ENCODE measurements at places on chromosomes 4 and X. TPM values are rescaled to one million over a fixed set of nuclear protein-coding genes. Genes with fewer than 3 reads are reported as not detected.

Gene SYP
- total RNA-seq: 6.6 TPM

Gene TXK
- 0.66 TPM for total RNA-seq

Gene HTRA3
- total RNA-seq: 4.2 TPM

Gene DCAF12L1
- total RNA-seq: not detected

Gene KCND1
- 0.52 TPM for total RNA-seq

Gene USP53
- total RNA-seq: 47.5 TPM

Gene IL9R
- not detected for total RNA-seq

Gene BMPR1B
- 1.3 TPM for total RNA-seq

Gene PRR32
- not detected for total RNA-seq

Gene PDGFRA
- 54.4 TPM for total RNA-seq

Gene NXF2
- not detected for total RNA-seq

Gene C1QTNF7
- total RNA-seq: 4.4 TPM

Gene NPNT
- 29.1 TPM for total RNA-seq

Gene KDR
- total RNA-seq: 14.5 TPM

Gene MCF2
- total RNA-seq: 0.78 TPM

Gene FRMD7
- not detected for total RNA-seq

Gene GPM6B
- under 0.01 TPM for total RNA-seq

Gene FAM241A
- total RNA-seq: 2.0 TPM

Gene RFC1
- total RNA-seq: 30.9 TPM

Gene ZCCHC18
- total RNA-seq: 2.6 TPM

Gene GPC4
- total RNA-seq: 9.3 TPM

Gene ADH5
- 30.0 TPM for total RNA-seq

Gene EREG
- total RNA-seq: not detected

Gene SLC34A2
- 7.3 TPM for total RNA-seq

Gene SLC7A11
- 3.3 TPM for total RNA-seq

Gene RBMXL3
- not detected for total RNA-seq

Gene FAT1
- total RNA-seq: 65.9 TPM

Gene TEX11
- 0.26 TPM for total RNA-seq

Gene HEPH
- 2.3 TPM for total RNA-seq

Gene USP17L29
- not detected for total RNA-seq

Gene EDNRA
- total RNA-seq: 1.3 TPM

Gene GAB1
- 13.0 TPM for total RNA-seq

Gene ARHGAP6
- total RNA-seq: 2.3 TPM

Gene TLR6
- 1.8 TPM for total RNA-seq

Gene DGKK
- not detected for total RNA-seq

Gene H2BW2
- total RNA-seq: not detected

Gene CDS1
- 5.9 TPM for total RNA-seq

Gene CTBP1
- 458 TPM for total RNA-seq

Gene TMEM154
- total RNA-seq: under 0.01 TPM

Gene ABLIM2
- total RNA-seq: 20.8 TPM

Gene RRH
- total RNA-seq: not detected

Gene ADAM29
- total RNA-seq: not detected

Gene CENPVL2
- not detected for total RNA-seq

Gene SPANXN3
- not detected for total RNA-seq

Gene CYP4V2
- 62.8 TPM for total RNA-seq

Gene ELF4
- total RNA-seq: 1.6 TPM

Gene MND1
- total RNA-seq: not detected

Gene HMGB3
- total RNA-seq: 1.6 TPM

Gene ADH1C
- total RNA-seq: 38.9 TPM

Gene RIPPLY1
- not detected for total RNA-seq

Data from body of pancreas (tissue), 4 donors.